ENCODE measurements at places on chromosomes 4 and X.

GRCh38 chr4:56657128-56657527 lies 24.0 kb downstream of the HOPX start:
- DNase-seq: no peak

GRCh38 chr4:20615486-20616260 lies 84.6 kb upstream of the PACRGL start:
- no peak for DNase-seq

DNA sequence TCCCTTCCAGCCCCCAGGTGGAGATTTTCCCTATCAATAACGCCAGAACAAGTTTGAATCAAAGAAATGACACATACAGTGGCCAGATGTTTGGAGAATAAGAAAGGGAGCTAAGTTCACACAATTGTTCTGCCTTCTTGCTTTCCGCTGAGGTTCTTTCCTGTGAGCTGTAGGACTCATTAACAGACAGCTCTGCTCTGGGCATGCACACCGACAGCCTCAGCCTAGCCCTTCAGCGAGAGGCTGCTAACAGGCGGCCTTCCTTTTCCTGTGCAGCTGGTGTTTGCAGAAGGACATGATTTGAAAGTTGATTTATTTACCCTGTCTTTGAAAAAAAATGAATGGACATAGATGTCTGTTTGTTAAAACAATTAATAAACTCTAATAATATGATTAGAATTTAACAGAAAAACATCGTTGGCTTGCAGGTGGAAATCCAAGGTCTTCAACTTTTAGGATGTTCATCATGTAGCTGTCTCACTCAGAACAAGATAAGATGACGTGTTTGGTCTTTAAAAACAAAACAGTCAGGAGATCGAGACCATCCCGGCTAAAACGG lies 183.3 kb downstream of the KDR start:
- peak; percentile 46 for DNase-seq

GRCh38 chr4:163092093-163092492 lies 74.6 kb downstream of the NAF1 start:
- no peak for DNase-seq

DNA sequence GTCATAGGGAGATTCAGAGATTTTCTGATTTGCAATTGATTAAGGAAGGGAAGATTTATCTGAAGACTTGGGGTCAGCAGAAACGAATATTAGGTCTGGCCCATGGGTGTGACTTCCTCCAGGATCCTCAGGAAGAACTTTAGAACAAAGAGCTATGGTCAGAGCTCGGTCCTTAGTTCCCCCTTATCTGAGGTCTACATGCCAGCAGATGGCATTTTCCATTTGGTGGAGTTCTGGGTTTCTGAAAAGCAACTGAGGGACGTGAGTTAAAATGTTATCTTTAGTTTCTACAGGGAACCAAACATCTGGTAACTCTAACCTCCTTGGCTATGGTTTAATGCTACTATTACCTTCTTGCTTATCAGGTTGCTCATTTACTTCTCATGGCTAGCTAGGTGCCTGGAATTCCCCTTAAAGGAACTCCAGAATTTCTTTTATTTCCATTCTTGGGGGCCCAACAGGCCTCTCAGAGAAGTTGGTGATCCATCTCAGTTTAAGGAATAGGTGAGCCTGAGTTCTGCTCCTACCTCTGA lies 40.7 kb downstream of the KLF3 start:
- no peak for DNase-seq

GRCh38 chr4:70589785-70590184 lies 2.3 kb upstream of the AMBN start:
- DNase-seq: no peak

DNA sequence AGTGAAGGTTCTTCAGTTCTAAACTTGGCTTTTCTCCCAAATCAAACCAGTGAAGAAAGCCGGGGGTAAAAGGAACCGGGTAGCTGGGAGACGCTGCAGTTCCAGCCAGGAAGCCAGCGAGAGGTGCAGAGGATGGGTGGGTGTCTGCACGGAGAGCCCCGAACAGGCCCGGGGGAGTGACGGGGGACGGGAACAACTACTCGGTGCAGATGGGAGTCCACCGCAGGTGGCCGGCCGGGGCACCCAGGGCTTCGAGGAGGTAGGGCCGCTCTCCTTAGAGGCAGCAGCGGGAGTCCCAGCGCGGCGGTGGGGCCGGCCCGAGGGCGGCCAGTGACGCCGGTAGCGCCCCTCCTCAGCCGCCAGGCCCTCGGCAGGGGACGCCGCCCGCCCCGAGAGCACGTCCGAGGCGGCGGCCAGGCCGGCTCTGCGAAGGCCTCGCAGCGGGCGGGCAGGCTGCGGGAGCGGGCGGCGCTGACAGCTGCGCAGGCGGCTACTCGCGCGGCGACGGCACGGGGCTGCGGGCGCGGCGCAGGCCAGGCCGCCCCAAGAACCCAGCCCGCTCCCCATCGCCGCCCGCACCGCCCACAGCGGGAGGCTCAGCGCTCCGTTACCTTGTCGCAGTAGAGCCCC lies 449 bp downstream of the FBXL5 start:
- DNase-seq: peak; percentile 37

GRCh38 chr4:120065974-120066516 lies 603 bp downstream of the MAD2L1 start:
- DNase-seq: peak; percentile 78

DNA sequence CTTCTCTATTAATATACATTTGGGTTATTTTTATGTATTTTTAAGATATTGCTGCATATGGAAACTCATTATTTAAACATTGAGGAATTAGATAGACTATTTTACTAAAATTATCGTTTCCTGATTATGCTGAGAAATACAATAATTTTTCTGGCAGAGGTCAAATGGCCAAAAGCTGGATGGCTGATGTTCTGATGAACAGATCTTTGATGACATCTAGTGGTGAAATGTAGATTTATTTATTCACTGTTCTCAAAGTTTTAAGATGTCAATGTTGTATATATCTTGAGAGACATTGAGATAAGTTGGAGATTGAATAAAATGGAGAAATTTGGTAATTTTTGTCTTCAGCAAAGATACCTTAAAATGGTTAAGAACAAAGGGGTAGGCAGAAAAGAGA lies 96.2 kb downstream of the UGT8 start:
- no peak for DNase-seq

GRCh38 chr4:2860391-2861348 lies 17.0 kb downstream of the ADD1 start:
- DNase-seq: no peak

- peak; percentile 8 for DNase-seq
Measured at GRCh38 chrX:20300822-20301221, 34.1 kb upstream of the RPS6KA3 start.

DNA sequence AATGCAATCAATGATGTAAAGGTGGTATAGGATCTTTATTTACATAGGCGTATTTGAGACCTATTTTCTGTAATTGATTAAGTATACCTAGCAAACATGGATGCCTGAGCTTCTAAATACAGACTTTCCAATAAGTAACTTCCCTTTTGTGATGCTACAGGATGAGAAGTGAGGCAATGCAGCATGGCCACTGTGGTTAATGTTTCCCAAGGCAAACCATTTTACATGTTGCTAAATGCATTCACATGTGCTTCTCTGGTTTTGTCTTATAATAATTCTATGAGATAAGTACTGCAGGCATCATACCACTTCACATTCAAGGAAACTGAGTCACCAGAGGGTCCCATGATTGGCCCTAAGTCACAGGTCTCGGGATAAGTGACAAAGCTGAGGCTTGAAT lies 35.7 kb upstream of the NKX3-2 start:
- no peak for DNase-seq
